Esophagus squamous epithelium (tissue), 5 donors: ENCODE measurements at places on chromosomes 2 and 18.

GRCh38 chr2:37390777-37391176 lies 46.3 kb downstream of the QPCT start:
- H3K27ac ChIP-seq: no peak overlapping the region
- H3K27me3 ChIP-seq: no peaks in the 10 kb centered on the region
- H3K4me3 ChIP-seq: no peak overlapping the region
- DNase-seq: no peak
- H3K36me3 ChIP-seq: no peaks in the 10 kb centered on the region
- peaks cover 13% of the 10 kb centered on the region for H3K4me1 ChIP-seq

GRCh38 chr2:5921081-5921642 lies 229.0 kb downstream of the SOX11 start:
- no peaks in the 10 kb centered on the region for H3K27me3 ChIP-seq
- no peaks in the 10 kb centered on the region for H3K4me1 ChIP-seq
- DNase-seq: no peak
- no peak overlapping the region for H3K27ac ChIP-seq

- no peak overlapping the region for H3K4me3 ChIP-seq
- no peaks in the 10 kb centered on the region for H3K36me3 ChIP-seq
- H3K27ac ChIP-seq: no peak overlapping the region
- H3K27me3 ChIP-seq: no peaks in the 10 kb centered on the region
- DNase-seq: no peak
- H3K4me1 ChIP-seq: peaks cover 2% of the 10 kb centered on the region
Measured at GRCh38 chr2:65420712-65421431, 11.5 kb downstream of the SPRED2 start.

GRCh38 chr2:197236816-197237215 lies 73.8 kb downstream of the ANKRD44 start:
- H3K4me1 ChIP-seq: no peaks in the 10 kb centered on the region
- H3K4me3 ChIP-seq: no peak overlapping the region
- no peak for DNase-seq

DNA sequence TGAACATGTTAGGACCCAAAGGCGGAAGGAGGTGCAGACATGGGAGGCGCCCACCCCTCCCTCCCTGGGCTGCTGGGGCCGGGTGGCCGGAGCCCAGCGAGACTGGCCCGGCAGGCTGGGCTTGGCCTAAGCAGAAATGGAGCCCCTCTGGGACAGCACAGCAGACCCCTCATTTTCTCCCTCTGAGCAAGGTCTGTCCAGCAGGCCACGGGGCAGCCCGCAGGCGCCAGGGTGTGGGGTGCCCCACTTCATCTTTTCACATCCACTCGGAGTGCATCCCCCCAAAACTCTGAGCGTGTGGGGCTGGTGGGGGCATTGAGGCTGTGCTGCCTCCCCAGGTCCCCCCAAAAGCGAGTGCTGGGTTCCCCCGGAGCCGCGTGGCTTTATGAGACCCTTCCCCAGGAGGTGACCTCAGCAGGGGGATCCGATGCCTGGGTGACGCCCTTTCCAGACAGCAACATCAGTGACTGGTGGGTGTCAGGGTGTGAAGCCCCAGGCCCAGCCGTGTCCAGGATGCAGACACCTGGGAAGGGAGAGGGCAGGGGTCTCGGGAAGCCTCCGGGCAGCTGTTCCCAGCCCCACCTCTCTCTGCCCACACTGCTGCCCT lies 36.7 kb upstream of the GPC1 start:
- no peak for DNase-seq
- H3K4me1 ChIP-seq: peaks cover 46% of the 10 kb centered on the region
- H3K27me3 ChIP-seq: peaks cover 13% of the 10 kb centered on the region
- H3K36me3 ChIP-seq: no peaks in the 10 kb centered on the region
